ENCODE measurements at places on chromosomes 1 and 21.

- DNase-seq, result no peak
Observed at GRCh38 chr1:204108312-204109141, 35.6 kb downstream of the SOX13 start.

DNA sequence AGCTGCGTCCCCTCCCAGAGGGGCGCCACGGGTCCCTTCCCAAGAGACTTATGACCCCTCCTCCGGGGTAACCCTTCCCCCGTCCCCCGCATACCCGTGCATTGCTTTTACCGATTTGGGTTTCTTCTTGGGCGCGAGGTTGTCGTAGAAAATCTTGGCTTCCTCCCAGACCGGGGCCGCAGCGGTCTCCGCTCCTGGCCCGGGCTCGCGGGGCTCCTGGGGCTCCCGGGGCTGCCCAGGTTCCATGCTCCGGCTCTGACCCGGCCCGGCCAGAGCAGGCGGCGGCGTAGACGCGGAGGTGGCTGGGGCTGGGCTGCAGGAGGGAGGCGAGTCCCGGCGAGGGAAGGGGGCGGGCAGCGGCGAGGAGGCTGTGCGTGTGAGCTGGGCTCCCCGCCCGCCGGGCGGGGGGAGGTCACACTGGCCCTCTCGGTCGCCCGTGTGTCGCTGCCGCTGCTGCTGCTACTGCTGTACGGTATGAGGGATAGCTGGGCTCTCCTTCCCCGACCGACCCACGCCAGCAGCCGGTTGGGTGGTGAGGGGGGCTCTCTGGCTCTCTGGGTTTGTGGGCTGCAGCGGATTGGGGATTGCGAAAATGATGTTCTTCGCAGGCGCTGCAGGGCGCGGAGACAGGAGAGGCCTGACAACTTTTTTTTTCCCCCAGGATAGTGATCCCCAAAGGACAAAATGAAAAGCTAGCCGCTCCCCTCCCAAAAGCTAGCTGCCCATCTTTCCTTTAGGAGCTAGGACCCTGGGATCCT lies at the start of gene NT5C1A:
Gene NT5C1A (minus strand): TSS at position 315 of the 758 bp plus-strand sequence. CDS start 69 bp downstream, at position 246.
- no peak for DNase-seq

DNA sequence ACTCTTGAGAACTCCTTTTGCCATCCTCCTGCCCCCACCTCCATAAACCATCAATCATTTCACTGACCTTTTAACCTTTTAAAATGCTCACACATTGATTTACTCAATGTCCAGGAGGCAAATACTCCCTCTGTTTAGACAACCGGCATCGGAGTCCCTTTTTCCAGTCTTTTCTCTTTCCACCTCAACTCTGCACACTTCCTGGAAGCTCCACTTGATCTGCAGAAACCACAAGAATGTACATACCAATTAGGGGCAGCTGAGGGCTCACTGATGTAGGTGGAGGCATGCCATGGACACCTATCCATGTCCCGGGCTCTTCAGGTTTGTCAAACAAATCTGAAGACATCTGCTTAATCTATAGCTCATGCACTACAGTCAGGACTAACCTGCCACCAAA lies 5.3 kb upstream of the AMIGO1 start:
- no peak for DNase-seq

DNA sequence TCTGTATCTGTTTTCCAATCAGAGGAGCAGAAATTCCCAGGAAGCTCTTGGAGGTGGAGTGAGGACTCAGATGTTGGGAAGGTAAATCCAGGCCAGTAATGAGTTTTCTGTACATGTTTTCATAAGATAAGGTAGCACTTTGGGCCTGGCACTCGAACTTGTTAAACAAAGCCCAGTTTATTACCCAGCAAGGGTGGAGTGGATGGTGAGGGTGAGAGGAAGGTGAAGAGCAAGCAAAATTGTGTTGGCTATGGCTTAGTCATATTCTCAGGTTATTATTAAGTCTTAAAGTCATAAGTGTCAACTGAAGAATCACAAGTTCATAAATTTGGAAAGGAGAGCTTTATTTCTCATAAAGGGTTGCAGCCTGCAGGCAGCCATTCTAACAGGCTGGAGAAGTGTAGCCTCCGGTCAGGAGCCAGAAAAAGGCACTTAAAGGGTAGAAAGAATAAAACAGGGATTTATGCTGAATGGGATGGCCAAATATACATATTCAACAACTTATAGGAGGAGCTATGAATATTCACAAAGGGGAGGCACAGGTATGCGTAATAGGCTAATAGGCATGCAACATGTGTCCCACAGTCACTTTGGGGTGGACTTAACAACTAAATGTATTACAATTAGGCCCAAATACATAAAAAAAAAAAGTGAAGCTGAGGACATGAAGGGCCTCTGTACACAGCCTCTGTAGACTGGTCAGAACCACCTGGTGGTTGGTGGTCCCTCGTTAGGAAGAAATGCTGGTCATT lies 523.9 kb downstream of the LMO4 start:
- DNase-seq, result no peak

DNA sequence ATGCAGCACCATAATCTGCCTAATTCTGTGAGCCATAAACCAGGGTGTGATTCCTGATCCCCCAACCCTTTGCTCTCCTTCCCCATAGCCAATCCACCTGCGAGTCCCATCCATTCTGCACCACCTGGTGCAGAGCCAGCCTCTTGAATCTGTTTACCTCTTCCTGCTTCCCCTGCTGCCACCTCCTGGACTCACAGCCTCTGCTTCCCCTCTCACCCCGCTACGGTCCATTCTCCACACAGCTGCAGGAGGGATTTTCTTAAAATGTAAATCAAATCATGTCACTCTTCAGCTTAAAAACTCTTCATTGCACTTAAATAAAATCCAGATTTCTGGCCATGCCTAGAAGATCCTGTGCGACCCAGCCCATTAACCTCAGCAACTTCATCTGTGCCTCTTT lies 186.7 kb downstream of the FOXD2 start:
- no peak for DNase-seq

GRCh38 chr1:111802984-111803383 lies 47.3 kb downstream of the DDX20 start:
- no peak for DNase-seq

DNA sequence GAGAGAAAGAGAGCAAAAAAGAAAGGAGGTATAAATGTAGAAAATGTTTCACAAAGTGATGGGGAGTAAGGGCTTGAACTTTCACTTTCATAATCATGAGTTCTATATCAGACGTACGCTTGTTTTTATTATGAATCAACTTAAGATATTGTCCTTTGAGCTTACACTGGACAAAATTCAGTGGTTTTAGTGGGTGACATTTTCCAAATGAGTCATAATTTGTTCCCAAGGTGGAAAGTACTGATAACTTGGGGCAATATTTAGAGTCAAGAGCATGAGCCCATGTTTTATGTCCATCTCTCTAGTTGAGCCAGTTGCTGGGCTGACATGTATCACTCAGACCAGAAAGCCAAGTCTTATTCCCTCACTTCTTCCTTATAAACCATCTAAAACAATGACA lies 161.6 kb downstream of the CHRM3 start:
- DNase-seq, result no peak

- no peak for DNase-seq
Observed at GRCh38 chr1:101605878-101606277, 369.1 kb downstream of the S1PR1 start.

GRCh38 chr1:213484758-213485157 lies 433.7 kb downstream of the RPS6KC1 start:
- no peak for DNase-seq

DNA sequence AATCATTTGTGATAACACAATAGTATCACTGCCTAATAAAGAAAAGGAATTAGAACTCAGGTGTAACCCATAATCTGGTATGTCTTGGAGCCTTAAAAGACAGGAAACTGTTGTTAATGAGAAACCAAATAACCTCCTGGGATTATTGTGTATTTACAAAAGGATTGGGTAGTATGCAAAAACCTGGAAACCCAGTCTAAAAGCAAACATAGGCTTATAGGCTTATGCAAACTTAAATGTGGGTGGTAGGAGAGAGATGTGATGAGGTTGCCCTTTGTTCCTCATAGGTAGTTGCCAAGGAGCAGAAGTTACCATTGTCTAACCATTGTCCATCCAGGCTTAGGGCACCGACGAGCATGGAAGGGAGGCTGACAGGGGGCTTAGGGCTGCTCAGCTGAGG lies 165.8 kb downstream of the AK5 start:
- DNase-seq, result no peak

All from effector memory CD4-positive, alpha-beta T cell (primary cell).